Upper lobe of right lung (tissue), 1 donor: ENCODE measurements at places on chromosomes 2 and 18. TPM values are rescaled to one million over a fixed set of nuclear protein-coding genes. Genes with fewer than 3 reads are reported as not detected.

Gene CYS1
- 4.5 TPM for total RNA-seq

Gene SP140
- total RNA-seq, result 12.7 TPM

Gene SLC9A4
- total RNA-seq, result not detected

Gene UGT1A7
- not detected for total RNA-seq

Gene DSG1
- not detected for total RNA-seq

Gene MALL
- total RNA-seq, result 154 TPM

DNA sequence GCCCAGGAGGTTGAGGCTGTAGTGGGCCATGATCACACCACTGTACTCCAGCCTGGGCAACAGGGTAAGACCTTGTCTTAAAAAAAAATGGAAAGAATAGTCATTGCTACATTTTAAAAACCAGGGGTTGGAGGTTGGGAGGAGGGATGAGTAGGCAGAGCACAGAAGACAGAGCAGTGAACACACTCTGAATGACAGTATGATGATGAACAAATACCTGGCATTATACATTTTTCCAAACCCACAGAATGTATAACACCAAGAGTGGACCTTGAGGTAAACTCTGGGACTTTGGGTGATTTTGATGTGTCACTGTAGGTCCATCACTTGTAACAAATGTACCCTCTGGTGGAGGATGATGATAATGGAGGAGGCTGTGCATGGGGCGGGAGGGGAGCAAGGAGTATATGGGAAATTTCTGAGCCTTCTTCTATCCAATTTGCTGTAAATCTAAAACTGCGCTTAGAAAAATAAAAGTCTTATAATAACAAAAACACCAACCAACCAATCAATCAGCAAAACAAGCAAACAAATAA lies 111.4 kb upstream of the PGAP1 start:
- no peak overlapping the region for H3K4me3 ChIP-seq
- H3K4me1 ChIP-seq, result peaks cover 3% of the 10 kb centered on the region
- H3K27me3 ChIP-seq, result no peaks in the 10 kb centered on the region
- no peak for DNase-seq

- no peaks in the 10 kb centered on the region for H3K27me3 ChIP-seq
- H3K4me1 ChIP-seq, result no peaks in the 10 kb centered on the region
- DNase-seq, result no peak
Measured at GRCh38 chr2:112939425-112939824, 28.5 kb downstream of the IL37 start.

DNA sequence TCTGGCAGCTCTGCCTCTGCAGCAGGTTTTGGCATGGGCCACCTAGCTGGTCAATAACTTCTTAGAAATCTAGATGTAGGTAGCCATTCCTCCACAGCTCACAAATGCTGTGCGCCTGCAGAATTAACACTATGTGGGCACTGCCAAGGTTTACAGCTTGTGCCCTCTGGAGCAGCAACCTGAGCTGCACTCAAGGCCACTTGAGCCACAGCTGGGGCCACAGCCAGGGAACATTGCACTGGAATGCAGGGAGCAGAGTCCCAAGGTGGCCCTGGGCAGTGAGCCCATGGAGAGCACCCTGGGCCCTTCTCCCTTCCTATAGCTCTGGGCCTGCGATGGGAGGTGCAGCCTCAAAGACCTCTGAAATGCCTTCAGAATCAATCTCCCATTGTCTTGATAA lies 365.3 kb downstream of the SATB2 start:
- H3K27me3 ChIP-seq, result no peaks in the 10 kb centered on the region
- H3K4me1 ChIP-seq, result no peaks in the 10 kb centered on the region
- H3K36me3 ChIP-seq, result no peaks in the 10 kb centered on the region
- peak; percentile 63 for DNase-seq
- no peak overlapping the region for H3K27ac ChIP-seq

- no peaks in the 10 kb centered on the region for H3K36me3 ChIP-seq
- DNase-seq, result peak; percentile 70
- peak overlapping the region; percentile 77 for H3K27ac ChIP-seq
- peak overlapping the region; percentile 91 for H3K4me3 ChIP-seq
- H3K4me1 ChIP-seq, result peaks cover 39% of the 10 kb centered on the region
- no peaks in the 10 kb centered on the region for H3K27me3 ChIP-seq
Measured at GRCh38 chr2:197705912-197706838, 1.0 kb downstream of the MARS2 start.

- H3K27me3 ChIP-seq, result no peaks in the 10 kb centered on the region
- peaks cover 8% of the 10 kb centered on the region for H3K4me1 ChIP-seq
- DNase-seq, result no peak
- no peak overlapping the region for H3K4me3 ChIP-seq
- no peak overlapping the region for H3K27ac ChIP-seq
Measured at GRCh38 chr2:143501106-143501676, 372.0 kb downstream of the ARHGAP15 start.
